Stimulated activated CD8-positive, alpha-beta memory T cell treated with anti-CD3 and anti-CD28 coated beads, Interleukin-7, amount 100 ng/mL, for 48 hours (primary cell): ENCODE measurements at places on chromosomes 2 and 18.

- no peak for DNase-seq
Measured at GRCh38 chr18:32243358-32243757, 53.5 kb downstream of the MEP1B start.

DNA sequence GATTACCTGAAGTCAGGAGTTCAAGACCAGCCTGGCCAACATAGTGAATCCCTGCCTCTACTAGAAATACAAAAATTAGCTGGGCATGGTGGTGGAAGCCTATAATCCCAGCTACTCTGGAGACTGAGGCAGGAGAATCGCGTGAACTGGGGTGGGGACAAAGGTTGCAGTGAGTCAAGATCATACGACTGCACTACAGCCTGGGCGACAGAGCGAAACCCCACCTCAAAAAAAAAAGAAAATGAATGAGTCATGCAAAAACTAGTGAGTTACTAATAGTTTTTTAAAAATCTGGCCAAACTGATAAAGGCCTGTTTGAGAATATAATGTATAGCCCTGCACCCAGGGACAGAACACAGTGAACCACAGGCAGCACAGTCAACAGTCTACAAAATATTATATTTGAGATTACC is 17.5 kb downstream of the AFG3L2 start:
- DNase-seq: no peak

GRCh38 chr2:215529271-215529670 is 93.4 kb upstream of the FN1 start:
- DNase-seq: no peak

DNA sequence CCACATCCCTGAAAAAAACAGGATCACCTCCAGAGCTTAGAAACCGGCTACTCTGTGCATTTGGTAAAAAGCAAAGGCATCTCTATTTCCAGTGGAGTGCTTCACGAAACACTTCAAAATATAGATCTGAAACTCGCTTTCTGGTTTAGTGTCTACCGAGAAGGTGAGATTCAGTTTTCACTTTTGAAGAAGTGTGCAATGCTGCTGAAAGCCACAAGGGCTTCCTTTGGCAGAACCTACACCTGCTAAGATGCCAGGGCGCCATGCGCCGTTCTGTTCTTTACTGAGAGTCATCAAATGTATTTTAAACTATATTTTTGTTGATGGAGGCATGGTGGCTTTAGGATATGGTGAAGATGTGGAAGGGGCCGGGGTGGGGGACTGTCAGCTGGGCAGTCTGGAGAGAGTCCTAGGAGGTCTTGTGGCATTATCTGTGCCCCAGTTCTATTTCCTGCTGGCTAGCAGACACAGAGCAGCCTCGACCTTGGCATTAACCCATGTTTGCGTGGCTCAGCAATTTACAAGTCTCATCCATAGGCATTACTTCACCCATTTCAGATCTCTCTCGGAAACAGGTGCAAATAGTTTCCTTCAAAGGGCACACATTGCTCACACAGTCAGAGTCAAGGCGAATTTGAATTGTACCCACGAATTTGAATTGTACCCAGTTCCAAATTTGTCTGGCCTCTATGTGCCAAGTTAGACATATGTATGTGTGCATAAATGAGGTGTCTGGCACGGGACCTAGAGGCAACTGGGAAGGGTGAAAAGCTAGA is 46.7 kb upstream of the KCNF1 start:
- DNase-seq: no peak

DNA sequence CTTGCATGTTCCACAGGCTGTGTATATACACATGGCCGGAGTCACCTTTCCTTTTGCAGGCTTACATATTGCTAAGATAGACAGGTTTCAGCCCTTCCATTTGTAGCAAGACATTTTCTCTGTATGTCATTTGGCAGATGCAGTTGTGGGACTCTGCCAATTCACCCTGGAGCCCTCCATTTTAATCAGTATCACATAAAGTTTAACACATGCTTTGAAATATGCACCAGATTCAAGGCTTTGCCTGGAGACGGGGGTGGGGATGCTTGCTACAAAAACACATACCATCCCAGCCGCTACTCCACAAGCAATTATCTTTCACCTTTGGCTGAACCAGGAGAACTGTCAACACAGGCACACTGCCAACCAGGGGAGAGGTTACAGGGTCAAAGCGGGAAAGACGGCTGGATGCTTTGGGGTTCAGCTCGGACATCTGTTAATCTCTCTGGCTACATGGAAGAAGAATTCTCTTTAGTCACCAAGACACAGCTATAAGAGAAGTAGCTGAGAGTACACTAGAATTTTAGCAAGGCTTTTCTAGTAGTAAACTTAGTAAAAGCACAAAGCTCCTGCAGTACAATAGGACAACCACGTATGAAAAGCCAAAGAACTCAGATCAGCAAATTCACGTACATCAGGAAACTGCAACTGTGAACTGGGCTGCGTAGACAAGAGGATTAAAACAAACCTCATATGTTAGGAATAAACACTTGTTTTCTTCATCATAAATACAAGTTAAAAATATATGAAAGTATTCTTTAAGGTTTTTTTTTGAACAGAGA is 130.9 kb downstream of the EXOC6B start:
- DNase-seq: no peak

DNA sequence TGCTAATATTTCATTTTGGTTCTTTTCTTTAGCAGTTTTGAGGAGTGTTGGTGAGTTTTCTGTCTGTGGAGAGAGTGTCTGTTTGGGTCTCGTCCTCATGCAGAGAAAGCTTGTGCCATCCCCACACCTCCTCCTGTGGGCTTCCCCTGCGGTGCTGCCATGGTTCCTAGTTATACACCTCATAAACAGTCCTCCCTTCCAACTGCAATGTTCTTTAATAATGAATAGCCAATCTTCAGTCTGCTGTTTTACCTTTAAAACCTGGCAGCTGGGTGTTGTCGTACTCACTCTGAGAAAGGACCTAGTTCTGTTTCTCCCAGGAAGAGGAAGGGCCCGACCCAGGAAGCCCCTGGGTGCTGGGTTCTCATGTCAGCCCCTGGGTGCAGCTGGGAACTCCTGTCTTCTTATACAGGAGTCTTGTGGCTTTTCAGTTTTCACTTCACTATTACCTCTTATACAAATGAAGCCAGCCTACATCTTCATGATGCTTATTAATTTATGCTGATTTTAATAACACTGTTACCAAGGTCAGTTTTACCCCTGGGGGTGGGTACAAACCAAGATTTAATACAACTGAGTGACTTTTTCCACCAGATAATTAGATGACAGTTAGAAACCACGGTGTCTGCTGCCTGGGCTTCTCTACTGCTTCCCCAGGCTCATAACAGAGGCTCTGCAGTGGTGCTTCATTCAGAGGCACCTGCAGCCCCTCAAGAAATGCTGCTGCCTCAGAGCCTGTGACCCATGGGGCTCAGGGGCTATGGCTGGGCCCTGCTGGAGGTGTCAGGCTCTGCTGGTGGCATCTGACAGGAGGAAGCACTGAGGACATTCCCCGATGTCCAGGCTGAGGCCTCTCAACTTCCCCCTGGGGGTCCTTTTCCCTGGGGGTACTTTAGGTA is 59.1 kb downstream of the COA5 start:
- no peak for DNase-seq

DNA sequence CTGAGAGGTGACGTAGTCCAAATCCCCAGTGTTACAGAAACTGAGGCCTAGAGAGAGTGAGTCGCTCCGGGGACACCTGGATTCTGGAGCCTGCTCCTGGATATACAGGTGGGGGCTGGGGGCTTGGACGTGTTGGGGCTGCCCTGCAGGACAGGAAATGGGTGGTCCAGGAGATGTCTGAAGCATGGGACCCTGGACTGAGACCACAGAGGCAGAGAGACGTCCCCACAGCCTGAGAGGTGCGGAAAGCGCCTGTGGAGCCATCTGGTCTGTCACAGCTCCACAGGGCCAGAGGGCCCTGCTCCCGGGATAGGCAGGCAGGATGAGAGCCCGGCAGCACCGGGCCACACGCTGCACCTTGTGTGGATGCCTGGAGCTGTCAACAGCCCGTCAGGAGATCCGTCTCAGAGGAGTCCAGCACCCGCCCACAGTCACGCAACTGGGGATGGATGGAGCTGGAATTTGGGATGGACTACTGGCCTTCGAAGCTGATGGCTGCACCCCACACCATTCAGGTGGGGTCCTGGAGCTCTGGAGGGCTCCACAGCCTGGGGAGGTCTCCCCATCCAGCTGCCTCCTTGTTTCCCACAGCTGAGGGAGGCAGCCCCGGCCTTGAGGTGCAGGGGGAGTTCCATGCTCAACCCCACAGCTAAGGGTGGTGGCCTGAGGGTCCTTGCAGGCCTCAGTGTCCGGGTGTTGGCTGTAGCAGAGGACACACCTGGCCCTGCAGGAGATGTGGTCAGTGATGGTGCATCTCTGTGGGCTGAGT is 303.0 kb downstream of the NDUFA10 start:
- DNase-seq: no peak

- DNase-seq: no peak
Measured at GRCh38 chr18:61639886-61640285, 252.9 kb downstream of the RNF152 start.
